ENCODE measurements at places on chromosomes 5 and 9. TPM values are rescaled to one million over a fixed set of nuclear protein-coding genes. Genes with fewer than 3 reads are reported as not detected.

PTPA gene
- 113 TPM for total RNA-seq

SLC45A2 gene
- 0.15 TPM for total RNA-seq

PGM5 gene
- 276 TPM for total RNA-seq

NFIB gene
- total RNA-seq, result 118 TPM

ENG gene
- total RNA-seq, result 132 TPM

CCDC192 gene
- total RNA-seq, result not detected

DNA sequence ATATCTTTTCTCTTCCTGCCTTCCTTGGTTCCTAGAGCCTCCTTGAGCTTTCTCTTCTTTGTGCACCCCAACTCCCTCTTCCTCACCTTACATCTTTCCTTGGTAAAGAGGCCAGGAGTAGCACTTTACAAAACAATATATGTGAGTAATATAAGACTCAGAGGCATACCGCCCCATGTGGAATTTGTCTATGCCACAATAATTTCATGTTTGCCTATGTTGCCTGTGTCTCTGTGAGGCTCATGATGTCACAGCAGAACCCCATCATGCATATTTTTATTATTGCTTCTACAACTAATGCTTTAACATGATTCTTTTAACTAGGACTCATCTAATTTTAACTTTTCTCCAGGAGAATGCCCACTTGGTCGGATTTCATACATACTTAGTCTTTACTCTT lies 15.0 kb upstream of the LVRN start:
- DNase-seq, result no peak

DNA sequence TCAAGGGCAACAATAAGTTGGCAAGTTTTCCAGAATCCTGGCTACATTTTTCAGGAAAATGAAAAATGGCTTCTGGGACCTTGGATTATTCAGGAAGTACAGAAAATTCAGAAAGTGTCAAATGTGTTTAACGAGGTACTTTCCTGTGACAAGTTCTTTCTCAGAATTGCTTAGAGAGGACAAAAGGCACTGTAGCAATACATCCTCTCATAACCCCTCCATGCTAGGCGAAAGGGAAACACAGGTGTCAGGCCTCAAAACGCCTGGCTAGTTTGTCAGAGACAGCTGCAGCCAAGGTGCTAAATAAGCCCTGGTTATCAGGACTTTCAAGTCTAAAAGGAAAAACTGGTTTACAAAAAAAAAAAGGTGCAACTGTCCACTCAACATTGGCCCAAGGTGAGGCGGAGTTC lies 115.2 kb downstream of the GNAQ start:
- DNase-seq, result no peak

- peak; percentile 20 for DNase-seq
Measured at GRCh38 chr5:84274585-84275468, 109.9 kb downstream of the EDIL3 start.

GRCh38 chr5:113336975-113337374 lies 97.8 kb downstream of the TSSK1B start:
- DNase-seq, result peak; percentile 60

GRCh38 chr9:79477955-79478771 lies 93.6 kb upstream of the TLE4 start:
- no peak for DNase-seq

DNA sequence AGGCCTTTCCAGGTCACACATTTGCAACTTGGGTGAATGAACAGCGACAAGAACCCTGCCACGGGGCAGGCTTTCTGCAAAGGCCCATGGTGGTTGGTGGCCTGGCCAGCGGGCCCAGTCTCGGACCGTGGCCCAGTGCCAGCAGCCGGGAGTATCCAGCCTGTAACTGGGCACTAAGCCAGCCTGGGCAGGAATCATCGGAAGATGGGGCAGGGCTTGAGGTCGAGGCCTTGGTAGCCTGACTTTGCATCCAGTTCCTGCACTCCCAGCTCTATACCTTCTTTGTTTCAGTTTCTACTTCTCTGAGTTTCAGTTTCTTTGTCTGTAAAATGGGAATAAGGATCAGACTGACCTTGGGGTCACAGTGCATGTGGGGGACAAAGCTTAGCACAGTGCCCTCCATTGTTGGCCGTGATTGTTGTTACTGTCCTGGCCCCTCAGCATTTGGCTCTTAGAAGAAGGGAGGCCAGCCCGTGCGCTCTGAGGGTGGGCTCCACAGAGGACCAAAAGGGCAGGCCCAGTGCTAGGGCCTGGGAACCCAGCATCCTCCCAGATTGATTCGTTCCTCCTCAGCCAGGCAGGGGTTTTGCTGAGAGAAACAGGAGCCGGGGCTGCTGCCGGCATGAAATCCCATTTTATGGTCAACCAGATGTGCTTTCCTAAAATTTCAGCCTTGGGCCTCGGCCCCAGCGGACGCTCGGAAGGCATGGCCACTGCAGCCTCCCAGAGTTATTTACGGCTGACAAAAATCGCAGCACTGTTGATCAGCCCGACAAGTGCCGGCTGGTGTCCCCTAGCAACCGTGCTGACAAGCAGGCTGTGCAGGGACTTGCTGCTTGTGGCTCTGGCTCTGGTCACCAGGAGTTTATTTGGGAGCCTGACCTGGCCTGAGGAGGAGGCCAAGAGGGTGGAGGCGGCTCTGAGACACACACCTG lies 43.6 kb downstream of the JADE2 start:
- peak; percentile 91 for DNase-seq

All from left cardiac atrium (tissue), 4 donors.